Activated CD4-positive, alpha-beta T cell treated with anti-CD3 and anti-CD28 coated beads, Interleukin-2, amount 50 U/mL, for 16 hours (primary cell): ENCODE measurements at places on chromosomes 7 and 10.

GRCh38 chr7:157558875-157559595, 222.2 kb downstream of the DNAJB6 start:
- no peak for DNase-seq

GRCh38 chr10:17435187-17435586, 19.2 kb downstream of the ST8SIA6 start:
- no peak for DNase-seq

- DNase-seq = no peak
Measured at GRCh38 chr10:971613-972012, 16.6 kb upstream of the GTPBP4 start.

GRCh38 chr10:111087331-111087756, 10.5 kb downstream of the ADRA2A start:
- no peak for DNase-seq

DNA sequence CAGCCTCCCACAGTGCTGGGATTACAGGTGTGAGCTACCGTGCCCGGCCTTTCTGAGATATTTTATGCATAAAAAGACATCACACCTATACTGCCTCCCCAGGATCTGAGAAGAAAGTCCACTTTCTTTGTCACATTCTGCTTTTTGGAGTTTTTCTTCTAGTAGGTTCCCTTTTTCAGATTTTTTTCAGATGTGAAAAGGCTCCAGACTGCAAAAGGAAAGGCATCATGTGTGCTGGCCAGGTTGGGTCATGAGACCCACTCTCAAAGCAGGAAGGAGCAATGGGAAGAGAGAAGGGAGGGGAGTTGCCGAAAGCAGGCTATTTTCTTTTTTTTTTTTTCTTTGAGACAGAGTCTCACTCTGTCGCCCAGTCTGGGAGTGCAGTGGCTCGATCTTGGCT, 10.8 kb downstream of the BLVRA start:
- DNase-seq = no peak

- no peak for DNase-seq
Measured at GRCh38 chr10:121252756-121253155, 345.5 kb downstream of the FGFR2 start.

DNA sequence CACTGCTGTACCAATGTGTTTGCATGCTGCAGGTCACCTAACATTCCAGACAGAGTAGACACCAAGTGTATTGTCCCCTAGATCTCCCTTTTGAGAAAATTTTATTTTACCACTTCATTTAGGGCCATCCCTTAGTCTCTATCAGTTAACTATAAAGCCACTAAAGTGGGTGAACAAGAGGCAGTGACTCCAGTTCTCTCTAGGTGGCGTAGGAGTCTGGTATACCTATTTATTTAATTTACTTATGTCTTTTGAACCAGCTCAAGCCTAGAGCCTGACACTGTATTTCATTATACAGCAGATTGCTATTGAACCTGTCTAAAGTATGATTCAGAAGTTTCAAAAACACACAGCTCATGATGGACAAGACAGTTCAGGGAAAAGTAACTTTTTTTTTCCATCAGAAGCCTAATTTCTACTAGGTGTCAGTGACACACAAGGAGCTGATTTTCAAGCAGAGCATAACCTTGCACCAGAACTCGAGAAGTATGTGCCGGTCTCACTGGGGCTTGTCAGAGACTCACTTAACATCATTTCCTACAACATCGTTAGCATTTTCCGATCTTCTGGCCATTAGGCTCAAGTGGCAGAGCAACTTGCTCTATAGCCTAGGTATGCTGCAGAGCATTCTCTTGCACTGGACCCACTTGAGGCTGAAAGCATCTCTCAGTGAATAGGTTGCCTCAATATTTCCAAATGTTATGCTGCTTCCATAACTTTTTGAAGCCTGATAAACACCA, 175.4 kb downstream of the CDC14C start:
- no peak for DNase-seq

DNA sequence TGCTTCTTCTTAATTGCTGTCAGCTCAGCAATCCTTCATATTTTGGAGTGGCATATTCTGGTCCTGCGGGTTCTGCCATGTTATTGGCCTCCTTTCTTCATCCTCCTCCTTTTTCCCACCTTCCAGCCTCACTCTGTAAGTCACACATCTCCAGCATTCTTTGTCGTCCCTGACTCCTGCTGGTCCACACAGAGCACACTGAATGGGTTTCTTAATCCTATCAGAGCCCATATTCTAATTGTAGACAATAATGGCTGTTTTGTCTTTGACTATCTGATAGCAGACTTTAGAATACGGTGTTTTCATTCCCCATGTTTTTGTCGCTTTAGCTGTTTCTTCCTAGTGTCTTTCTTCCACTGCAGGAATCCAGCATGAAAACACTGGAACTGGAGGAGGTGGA, 389.6 kb downstream of the REEP3 start:
- DNase-seq = no peak

GRCh38 chr7:7577888-7578287, 11.2 kb downstream of the MIOS start:
- DNase-seq = no peak

GRCh38 chr10:92413519-92413918, 122.6 kb downstream of the MARCHF5 start:
- no peak for DNase-seq

DNA sequence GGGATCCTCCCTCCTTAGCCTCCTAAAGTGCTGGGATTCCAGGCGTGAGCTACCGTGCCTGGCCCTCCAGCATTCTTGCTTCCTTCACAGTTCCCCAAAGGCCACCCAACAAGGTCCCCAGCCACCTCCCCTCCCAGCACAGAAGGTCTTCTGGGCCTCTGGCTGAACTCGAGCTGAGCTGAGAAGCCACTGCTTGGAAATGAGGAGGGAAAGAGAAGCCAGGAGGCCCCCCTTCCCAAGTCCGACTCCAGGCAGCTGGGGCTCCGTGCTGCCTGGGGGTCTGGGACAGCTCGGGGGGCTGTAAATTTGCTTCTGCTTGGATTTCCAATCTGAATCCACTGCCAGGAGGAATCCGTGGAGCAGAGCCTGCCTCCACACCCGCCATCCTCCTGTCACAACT, 5.5 kb upstream of the EPO start:
- DNase-seq = no peak

DNA sequence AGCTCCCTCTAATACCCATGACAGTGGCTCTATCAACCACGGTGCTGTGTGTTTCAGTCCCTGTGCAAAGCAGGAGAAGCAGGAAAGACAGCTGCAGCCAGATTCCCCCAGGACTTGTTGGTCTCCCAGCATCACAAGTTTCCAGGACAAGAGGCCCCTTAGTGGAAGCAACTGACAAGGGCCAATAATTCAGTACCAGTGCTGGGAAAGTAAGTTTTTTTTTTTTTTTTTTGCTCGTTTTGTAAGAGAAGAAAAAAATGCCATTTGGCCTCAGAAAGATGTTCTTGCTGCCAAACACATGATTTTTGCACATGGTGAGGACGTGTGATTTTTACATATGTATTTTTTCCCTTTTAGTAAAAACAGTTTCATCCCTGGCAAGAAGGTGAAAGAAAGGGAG, 284.2 kb upstream of the ZMIZ1 start:
- no peak for DNase-seq

DNA sequence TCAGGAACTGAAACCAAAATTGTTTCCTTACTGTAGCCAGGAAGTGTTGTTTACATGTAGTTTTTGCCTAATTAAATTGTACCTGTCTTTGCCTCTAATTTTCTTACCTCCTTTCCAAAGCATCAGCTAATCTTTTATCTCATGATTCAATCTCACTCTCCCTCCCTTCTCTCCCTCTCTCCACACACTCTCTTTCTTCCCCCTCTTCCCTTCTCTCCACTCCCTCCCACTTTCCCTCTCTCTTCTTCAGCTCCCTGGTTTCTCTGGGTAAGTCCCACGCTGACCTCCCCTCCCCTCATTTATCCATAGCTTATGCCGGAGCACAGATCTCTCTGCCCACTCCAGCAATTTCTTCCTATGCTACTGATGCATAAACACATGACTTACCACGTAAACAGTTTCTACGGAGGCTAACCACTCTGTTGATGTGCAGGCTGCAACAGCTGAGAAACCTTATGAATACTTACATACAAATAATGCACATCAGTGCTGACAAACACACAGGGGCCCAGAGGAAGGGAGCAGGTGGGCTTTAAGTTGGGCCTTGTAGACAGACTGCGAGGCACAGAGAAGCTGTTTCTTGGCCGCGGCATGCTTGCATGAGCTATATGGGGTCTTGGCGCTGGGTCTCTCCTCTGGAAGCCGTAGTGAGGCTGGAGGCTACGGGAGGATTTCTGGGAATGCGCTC, 174.4 kb upstream of the PLXNA4 start:
- DNase-seq = no peak

DNA sequence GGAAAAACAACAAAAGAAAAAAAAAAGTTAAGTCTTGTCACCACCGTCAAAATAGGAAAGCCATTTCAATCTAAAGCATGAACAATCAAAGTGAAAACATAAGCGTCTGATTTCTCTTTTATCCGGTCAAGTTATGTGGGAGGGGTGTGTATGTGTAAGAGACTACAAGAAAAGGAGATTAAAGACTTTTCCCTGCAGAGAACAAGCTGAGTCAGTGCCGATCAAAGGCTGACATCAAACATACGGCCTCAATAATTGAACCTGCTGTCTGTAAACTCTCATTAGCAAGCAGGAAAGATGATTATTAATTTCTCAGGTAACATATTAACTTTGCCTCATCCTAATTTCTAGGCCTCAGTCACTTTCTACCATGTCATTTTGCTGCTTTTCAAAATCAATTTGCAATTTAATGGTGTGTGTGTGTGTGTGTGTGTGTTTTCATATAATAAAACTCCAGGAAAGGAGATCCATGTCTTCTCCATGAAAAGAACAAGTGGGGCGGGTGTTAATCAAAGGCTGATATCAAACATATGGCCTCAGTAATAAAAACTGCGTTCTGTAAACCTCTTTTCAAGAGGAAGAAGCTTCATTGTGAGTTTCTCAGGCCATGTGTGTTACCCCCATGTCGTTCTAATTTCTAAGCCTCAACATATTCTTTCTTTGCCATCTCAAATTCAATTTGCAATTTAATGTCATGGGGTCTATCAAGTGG, 649.1 kb upstream of the SORCS1 start:
- no peak for DNase-seq

- DNase-seq = no peak
Measured at GRCh38 chr7:11127988-11128387, 154.3 kb downstream of the PHF14 start.

DNA sequence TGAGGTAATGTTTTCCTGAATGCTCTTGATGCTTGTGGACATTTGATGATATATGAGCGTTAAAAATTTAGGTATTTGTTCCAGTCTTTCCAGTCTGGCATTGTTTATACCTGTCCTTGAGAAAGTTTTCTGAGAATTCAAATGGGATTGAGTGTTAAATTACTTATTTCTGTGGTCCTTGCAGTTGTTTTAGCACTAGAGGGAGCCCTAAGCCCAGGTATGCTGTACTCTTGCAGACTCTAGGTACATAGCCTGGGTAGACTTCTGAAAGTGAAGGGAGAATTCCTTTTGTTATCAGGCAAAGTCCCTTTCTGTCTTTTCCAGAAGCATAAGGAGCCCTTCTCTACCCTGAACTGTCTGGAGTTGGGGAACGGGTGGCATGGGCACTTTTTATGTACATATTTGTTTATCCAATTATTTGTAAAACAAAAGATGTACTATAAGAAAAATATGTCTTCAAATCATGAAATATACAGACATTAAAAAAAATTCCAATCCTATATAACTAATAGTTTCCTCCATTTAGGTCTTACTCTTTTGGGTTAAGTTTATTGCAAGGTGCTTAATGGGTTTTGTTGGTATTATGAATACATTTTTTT, 262.1 kb downstream of the ATRNL1 start:
- DNase-seq = peak; percentile 51

DNA sequence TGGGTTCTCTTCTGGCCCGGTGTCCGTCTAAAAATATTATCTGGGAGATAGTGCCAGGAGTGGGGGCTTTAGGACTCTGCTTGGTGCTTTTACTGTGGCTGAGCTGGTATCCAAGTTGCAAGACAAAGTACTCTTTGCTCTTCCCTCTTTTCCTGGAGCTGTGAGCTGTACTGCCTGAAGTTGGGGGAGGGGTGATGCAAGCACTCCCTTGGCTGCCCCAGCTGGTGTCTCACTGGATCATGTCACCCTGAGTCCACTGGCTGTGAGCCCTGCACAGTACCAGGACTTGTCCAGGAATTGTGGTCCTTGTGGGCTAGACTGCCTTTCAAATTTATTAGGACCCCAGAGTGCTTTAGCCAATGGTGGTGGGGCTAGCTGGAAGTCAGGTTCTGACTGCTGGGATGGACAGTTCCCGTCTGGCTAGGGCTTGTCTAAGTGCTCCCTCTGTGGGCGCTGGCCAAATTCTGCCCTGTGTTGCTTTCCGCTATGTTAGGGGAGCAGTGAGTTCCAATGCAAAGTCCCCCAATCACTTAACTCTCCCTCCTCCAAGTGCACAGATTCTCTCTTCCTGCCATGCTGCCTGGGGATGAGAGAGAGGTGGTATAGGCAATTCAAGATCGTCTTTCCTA, 13.1 kb downstream of the CC2D2B start:
- DNase-seq = no peak

- DNase-seq = no peak
Measured at GRCh38 chr10:97291357-97292096, 910 bp downstream of the ARHGAP19 start.

DNA sequence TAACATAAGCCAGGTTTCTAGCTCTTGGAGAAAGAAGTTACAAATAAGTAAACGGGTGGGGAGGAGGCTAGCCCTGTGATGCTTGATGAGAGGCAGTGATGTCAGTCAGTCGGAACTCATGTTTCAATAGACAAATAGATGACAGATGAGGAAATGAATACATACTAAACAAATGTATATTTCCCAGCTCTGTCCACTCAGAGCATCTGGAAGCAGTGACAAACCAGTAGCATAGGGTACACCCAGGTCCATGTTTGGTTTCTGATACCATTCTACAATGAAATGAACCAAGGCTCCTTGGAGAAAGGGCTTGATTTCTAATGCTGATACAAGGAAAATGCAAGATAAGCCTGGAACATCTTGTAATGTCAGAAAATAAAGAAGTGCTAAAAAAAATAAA, 30.6 kb downstream of the PODXL start:
- no peak for DNase-seq

GRCh38 chr7:46281071-46281470, 360.0 kb upstream of the IGFBP3 start:
- no peak for DNase-seq

GRCh38 chr10:61135276-61135721, 191.3 kb upstream of the RHOBTB1 start:
- DNase-seq = no peak

GRCh38 chr7:107969856-107970255, 33.1 kb downstream of the LAMB1 start:
- no peak for DNase-seq

GRCh38 chr10:94489107-94489506, 56.5 kb upstream of the HELLS start:
- no peak for DNase-seq

GRCh38 chr7:155059703-155060102, 10.4 kb upstream of the HTR5A start:
- no peak for DNase-seq

GRCh38 chr7:87574630-87575029, 26.1 kb downstream of the ABCB1 start:
- peak; percentile 6 for DNase-seq

DNA sequence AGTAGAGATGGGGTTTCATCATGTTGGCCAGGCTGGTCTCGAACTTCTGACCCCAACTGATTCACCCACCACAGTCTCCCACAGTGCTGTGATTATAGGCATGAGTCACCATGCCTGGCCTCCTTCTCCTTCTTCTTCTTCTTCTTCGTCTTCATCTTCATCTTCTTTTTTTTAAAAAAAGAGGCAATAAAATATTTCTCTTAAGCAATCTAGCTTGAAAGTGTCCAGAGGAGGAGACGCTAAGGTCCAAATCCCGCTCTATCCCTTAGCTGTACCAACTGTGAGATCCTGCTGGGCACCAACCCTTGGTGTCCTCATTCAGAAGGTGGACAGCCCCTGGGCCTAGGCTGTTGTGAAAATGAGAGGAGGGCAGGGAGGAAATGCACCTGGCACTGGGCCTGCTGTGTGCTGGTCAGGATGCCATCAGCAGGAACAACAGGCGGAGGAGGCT, 13.9 kb upstream of the PSAP start:
- no peak for DNase-seq
